NCI-H2107 (cell line): ENCODE measurements at places on chromosomes 2 and 18.

GRCh38 chr2:48993576-48993975 is 160.7 kb downstream of the FSHR start:
- DNase-seq: no peak

DNA sequence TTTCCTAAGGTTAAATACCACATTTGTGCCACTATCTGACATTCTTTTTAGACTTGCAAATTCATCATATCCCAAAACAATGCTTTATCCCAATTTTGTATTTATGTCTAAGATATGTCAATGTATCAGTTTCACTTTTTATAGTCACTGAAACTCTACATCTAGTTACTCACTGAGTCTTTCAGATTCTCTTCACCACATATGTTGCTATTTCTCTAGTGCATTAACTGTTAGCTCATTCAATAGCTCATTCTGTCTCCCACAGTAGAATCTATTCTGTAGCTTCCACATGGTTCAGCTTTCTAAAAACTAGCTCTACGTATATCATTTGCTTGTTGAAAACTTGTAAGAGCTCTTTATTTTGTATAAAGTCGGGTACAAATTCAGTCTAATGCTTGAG is 1420.6 kb upstream of the NXPH2 start:
- no peak for DNase-seq

DNA sequence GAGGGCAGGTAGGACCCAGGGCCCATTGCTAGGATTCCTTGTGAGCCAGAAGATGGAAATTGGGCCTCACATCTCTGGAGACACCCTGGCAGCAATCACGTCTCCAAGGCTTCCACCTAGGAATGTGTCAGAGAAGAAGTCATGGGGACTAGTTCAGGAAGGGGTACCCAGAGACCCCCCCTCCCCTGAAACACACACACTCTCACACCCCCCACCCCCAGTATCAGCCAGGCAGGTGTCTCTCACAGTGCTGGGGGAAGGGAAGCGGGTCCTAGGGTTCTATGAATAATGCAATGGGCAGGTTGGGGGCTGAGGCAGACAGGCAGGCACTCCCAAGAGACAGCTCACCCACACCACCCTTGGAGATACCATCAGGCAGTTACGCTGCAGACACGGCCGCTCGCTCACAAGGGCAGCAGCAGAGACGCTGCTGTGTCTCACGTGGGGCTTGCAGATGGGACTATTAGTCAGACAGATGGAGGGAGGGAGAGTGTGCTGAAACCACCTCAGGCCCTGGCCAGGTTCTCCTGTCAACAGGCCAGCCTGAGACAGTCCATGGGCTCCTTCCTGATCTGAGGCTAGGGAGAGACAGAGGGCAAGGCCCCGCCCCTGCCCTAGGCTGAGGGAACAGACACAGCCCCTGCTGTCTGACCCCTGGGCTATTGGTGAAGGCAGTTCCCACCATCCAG is 134.6 kb downstream of the CYP26B1 start:
- no peak for DNase-seq

GRCh38 chr2:88753833-88754584 is 62.5 kb downstream of the RPIA start:
- no peak for DNase-seq

DNA sequence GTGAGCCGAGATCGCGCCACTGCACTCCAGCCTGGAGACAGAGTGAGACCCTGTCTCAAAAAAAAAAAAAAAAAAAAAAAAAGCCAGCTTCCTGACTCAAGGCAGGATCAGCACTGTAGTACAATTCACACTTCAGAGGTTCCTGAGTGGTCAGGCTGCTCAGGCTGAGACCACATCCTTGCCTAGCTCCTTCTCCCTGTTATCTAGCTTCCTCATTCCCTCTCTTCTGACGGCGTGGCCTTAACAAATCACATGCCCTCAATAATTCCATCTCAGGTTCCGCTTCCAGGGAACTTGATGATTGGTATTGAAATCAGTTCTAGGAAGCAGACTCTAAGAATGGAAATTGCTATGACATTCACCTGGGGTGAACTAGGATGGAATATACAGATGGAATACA is 29.8 kb upstream of the KDM3A start:
- DNase-seq: no peak

GRCh38 chr2:47640356-47640755 is 142.6 kb upstream of the MSH6 start:
- DNase-seq: no peak

DNA sequence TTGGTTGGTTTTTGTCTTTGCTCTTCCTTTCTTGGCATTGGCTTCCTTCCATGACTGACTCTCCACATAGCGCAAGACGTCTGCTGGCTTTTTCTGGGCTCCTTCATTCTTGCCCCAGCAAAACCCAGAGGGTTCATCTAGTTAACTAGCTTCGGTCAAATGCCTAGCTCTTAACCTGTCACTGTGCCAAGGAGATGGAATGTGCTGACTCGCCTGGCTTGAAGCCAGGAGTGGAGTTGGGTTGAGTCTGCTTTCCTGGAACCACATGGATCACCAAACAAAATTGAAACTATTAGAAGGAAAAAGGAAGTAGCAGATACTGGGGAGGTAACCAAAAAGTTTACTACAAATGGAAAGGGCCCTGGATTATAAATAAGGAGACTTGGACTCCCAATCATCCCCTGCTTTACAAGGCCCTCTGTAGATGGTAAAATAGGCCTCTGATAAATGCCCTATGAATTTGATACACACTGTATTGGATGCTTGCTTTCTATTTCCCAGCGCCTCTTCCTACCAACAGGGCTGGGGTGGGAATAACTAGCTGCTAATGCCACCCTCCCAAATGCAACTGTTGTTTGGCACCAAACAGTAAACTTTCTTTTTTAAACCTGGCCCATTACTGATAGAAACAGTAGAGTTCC is 11.3 kb downstream of the MALT1 start:
- DNase-seq: no peak

DNA sequence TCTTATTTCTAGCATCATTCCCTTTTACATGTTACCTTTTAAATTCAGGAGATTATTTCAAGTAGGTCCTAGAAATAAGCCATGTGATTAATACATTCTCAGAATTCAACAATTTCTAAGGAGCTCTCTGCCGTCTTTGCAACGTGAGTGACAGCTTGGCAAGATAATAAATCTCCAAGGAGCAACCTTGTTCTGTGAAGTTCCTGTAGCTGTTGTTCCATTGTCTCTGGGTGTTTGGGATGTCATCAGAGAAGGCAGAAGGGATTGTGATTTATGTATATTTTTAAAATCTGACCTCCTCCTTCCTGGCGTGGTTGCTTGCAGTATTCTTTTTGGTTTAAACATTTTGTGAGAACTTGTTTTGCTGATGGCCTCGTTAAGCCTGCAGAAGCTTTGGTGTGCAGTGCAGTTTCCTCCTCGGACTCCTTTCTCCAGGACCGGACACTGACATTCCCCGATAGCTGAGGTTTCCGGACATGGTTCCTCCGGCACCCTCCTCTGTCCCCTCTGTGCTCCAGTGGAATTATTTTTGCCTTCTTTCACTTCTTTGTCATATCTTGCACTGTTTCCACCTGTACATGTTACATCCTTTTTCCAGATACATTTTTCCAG is 33.7 kb downstream of the RAMP1 start:
- no peak for DNase-seq

DNA sequence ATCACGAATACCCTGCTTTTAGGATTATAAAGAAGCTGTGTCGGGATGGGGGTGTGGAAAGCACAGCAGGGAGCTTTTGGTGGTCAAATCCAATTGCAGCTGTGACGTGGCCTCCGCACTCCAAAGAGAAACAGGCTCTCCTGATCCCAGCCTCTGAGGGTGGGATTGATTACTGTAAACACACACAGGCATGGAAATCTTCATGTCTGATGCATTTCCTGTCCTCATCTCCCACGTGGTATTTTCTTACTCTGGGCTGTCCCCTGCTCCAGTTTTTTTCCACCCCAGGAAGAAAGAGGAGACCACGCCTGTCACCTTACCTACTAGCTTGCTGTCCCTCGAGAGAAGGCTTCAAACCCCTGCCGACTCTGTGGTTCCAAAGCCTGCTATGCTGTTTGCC is 22.7 kb downstream of the RNF152 start:
- DNase-seq: no peak

GRCh38 chr2:158745067-158745865 is 49.9 kb upstream of the DAPL1 start:
- DNase-seq: no peak

DNA sequence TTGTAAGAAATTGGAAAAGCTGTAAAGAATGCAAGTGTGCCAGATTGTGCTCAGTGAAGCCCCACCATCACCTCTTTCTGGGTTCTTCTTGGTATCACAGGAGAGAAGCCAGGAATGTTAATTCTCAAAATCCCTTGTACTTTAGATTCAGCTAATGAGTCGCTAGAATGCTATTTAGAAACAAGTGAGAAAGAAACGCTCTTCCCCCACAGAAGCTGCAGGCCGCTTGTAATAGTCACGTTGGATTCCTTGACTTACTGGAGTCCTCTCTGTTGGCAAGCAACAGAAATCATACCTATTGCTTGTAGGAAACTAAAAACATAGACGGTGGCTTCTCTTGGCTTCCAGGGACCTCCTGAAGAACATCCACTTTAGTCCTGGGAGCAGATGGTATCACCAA is 375.6 kb upstream of the LRATD1 start:
- DNase-seq: no peak

- DNase-seq: no peak
Measured at GRCh38 chr2:98088261-98088660, 1.3 kb downstream of the VWA3B start.

- DNase-seq: no peak
Measured at GRCh38 chr2:153474876-153475435, 3.6 kb downstream of the RPRM start.

GRCh38 chr2:140122001-140122400 is 1341.8 kb upstream of the NXPH2 start:
- DNase-seq: no peak

- no peak for DNase-seq
Measured at GRCh38 chr18:59517446-59518165, 158.5 kb upstream of the LMAN1 start.

- no peak for DNase-seq
Measured at GRCh38 chr2:57515366-57515765, 531.2 kb upstream of the VRK2 start.

GRCh38 chr2:236163471-236164200 is 4.5 kb downstream of the GBX2 start:
- no peak for DNase-seq
